ENCODE measurements at places on chromosomes 7 and 10.

DNA sequence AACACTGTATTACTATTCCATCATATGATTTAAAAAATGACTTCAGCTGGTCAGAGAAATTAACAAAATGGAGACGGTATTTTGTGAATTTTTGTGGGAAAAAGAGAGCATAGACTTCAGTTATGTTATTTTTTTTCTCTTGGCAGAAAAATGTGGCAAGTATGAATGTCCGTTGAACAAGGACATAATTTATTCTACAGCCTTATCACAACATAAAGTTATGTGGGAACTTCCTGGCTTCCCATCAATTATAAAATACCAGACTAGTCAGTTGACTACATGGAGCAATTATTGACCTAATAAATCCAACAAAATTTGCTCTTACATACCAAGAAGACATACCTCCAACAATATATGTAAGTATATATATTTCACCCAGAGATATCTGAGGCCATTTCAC, 88.6 kb upstream of the PPP1R3A start:
- no peak for DNase-seq

- no peak for DNase-seq
Observed at GRCh38 chr7:68438016-68438415, 1160.3 kb upstream of the AUTS2 start.

DNA sequence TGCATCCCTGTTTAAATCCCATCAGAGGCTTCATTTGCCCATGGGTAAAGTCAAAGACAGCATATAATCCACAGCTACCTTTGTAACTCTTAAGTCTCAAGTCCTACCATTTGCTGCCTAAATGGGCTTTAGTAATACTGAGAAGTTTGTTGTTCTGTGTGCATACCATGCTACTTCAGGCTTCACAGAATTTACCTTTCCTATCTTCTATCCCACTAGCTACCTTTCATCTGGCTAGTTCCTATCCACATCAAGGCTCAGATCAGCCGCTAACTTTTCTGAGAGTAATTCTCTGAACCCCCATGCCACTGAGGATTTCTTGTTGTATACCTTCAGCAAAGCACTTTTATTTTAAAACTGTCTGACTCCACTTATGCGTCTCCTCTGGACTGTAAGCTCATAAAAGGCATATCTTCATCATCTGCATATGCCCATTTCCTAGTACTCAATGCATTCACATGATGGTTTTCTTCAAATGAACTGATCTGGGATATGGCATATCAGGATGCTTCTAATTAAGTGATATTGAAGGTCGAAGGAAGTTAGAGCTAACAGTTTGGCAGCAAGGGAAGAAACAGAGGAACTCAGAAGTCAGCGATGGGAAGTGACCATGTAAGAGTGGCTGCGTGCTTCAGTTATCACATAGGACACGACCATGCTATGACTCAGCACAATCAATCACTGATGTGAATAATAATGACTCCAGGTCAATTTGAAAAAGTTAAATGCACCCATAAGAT, 283.9 kb upstream of the DKK1 start:
- DNase-seq: no peak

DNA sequence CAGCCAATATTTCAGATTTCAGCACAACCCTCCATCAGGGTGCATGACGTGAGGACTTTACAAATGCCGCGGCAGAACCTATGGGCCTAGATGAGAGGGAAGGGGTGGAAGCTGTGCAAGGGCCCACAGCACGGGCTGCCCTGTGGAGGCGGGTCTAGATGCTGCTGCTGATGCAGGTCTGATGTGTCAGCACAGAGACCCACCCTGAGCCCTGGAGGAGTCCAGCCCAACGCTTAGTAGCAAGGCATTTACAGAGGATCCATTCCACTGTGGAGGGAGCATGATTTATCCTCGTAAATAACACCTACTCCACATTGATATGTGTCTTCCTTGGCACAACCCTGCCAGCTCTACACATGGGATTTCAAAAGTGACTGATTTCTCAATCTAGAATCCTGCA, 48.5 kb downstream of the MYL10 start:
- DNase-seq: no peak

DNA sequence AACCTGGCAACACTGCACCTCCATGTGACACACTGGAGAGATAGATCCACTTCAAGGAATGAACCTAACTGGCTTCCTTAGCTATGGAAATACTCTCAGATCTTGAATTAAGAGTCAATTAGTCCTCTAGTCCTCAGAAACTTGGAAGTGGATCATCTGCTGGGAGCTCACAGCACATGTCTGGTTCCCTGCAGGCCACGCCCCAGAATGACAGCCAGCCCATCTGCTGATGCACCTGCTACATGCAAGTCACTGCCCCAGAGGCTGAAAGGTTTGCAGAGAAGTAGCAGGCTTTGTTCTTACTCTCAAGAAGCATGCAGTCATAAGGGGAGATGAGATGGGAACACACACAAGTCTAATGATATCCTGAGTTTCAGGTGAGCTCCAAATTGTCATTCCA, 275.9 kb downstream of the SKAP2 start:
- DNase-seq: no peak
